Liver (tissue), 10 donors: ENCODE measurements at places on chromosomes 16 and 17.

GRCh38 chr17:9228408-9229159, 207.3 kb downstream of the NTN1 start:
- H3K27ac ChIP-seq, result no peak overlapping the region
- no peak overlapping the region for H3K4me3 ChIP-seq
- DNase-seq, result no peak
- no peaks in the 10 kb centered on the region for H3K36me3 ChIP-seq
- H3K27me3 ChIP-seq, result no peaks in the 10 kb centered on the region

GRCh38 chr17:80032614-80033171, 3.0 kb downstream of the TBC1D16 start:
- no peak overlapping the region for H3K27ac ChIP-seq
- no peak for DNase-seq
- H3K36me3 ChIP-seq, result no peaks in the 10 kb centered on the region
- H3K4me3 ChIP-seq, result no peak overlapping the region

- no peaks in the 10 kb centered on the region for H3K36me3 ChIP-seq
- no peaks in the 10 kb centered on the region for H3K27me3 ChIP-seq
- H3K27ac ChIP-seq, result no peak overlapping the region
- DNase-seq, result no peak
- H3K4me1 ChIP-seq, result no peaks in the 10 kb centered on the region
Measured at GRCh38 chr16:10136916-10137315, 45.3 kb downstream of the GRIN2A start.

- H3K27me3 ChIP-seq, result no peaks in the 10 kb centered on the region
- peaks cover 6% of the 10 kb centered on the region for H3K4me1 ChIP-seq
Measured at GRCh38 chr17:77882040-77882439, 76.5 kb upstream of the TNRC6C start.

DNA sequence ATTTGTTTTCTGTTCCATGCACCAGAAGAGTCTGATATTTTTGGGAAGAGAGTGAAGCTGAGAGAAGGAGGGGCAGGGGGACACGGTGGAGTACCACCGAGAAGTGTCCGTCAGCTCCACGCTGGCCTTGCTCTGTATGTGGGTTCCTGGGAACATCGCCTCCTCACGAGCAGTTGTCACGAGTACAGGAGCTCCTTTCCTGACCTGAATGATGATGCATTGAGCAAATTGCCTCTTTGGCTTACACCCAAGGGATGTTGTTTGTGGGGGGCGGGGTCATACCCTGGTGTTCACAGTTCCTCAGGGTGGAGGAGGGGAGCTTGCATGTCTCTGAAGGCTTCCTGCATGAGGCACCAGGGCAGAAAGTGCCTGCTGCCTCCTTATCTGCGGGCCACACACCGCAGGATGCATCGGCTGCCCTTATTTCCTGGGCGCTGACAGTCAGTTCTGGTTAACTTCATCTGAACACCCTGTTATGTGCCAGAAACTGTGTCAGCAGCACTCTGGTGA, 36.2 kb downstream of the RGS9 start:
- H3K27ac ChIP-seq, result no peak overlapping the region
- peak; percentile 83 for DNase-seq
- no peak overlapping the region for H3K4me3 ChIP-seq
- no peaks in the 10 kb centered on the region for H3K4me1 ChIP-seq
- no peaks in the 10 kb centered on the region for H3K36me3 ChIP-seq
- H3K27me3 ChIP-seq, result no peaks in the 10 kb centered on the region

DNA sequence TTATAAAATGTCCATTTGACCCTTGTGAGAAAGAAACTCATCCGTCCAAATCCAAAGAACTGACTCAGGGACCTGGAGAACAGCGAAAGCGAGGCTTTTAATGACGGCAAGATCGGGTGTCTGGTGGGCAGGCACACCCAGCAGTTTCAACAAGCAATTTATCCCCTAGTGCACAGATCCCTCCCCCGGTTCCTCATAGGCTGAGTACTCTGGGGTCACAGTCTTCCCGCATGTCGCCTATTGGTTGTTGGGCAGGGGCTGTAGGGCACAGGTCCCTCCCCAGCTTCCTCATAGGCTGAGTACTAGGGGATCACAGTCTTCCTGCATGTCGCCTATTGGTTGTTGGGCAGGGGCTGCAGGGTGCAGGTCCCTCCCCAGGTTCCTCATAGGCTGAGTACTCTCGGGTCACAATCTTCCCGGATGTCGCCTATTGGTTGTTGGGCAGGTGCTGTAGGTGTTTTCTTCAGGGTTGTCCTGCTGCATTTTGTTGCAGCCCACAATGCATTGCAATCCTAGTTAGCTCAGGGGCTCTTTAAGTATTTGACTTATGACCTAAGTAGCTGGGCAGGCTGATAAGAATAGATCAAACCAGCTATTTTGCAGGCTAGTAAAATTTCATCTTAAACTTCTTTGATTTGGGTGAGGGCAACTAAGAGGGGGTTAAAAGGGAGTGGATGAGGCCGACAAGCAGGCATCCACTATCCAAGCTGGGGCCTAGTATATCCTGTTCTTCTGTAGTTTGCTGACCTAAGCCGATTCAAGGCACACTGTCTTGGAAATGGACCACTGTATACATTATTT, 3.6 kb upstream of the UTS2R start:
- no peaks in the 10 kb centered on the region for H3K36me3 ChIP-seq
- H3K27ac ChIP-seq, result no peak overlapping the region
- H3K4me3 ChIP-seq, result no peak overlapping the region
- H3K27me3 ChIP-seq, result peaks cover 4% of the 10 kb centered on the region
- H3K4me1 ChIP-seq, result peaks cover 6% of the 10 kb centered on the region

DNA sequence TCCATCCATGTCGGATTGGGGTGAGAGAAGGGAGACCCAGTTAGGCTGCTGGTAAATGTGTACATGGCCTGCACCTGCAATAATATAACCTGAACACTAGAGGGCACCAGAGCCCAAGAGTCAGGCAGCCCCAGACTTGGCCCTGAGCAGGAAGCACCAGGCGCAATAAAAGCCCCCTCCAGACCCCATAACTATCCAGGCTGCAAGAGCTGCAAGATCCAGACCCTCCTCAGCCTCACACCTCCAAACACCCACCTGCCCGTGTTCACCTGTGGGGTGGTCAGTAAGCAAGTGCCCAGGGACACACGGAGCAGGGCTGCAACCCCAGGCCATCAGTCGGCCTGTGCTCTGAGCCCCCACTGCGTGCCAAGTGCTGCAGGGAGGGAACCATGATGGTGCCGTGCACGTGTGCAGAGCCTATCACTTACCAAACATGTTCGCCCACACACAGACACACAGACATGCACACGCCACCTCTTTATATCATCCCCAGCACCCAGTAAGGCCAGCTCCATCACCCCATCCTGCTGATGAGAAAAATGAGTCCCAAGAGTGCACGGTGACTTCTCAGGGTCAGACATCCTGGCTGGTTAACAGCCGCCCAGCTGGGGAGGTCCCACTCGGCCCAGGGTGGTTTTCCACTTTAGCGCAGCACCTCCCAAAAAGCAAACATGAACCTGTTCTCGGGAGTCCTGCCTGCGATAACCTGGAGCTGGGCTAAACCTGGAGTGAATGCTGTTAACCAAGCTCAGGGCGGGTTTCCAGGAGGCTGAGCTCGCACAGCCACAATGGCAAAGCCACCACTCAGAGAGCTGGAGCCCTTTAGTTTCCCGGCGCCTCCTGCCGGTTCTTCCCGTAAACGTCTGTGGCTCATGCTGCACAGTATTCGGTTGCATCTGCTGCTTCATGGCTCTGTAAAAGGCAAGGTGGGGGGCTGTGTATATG, 439.8 kb downstream of the SOX9 start:
- DNase-seq, result peak; percentile 44
- no peaks in the 10 kb centered on the region for H3K36me3 ChIP-seq
- no peak overlapping the region for H3K27ac ChIP-seq
- no peaks in the 10 kb centered on the region for H3K27me3 ChIP-seq
- peaks cover 2% of the 10 kb centered on the region for H3K4me1 ChIP-seq
